ENCODE measurements at places on chromosomes 6 and 20.

DNA sequence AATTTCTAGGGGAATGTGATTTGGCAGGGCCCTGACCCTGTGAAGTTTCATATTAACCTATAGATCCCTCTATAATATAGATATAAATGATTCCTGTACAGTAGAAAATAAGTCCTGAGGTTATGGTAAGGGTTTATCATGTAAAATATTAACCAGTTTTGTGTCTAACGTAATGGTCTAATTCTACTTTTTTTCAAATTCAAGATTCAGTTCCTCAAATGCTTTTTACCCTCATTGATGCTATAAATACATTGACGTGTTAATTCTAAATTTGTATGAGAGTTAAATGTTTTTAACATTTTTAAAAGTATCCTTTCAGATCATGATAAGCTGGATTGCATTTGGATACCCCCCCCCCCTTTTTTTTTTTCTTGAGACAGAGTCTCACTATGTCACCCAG, 169.4 kb downstream of the MEI4 start:
- DNase-seq, result no peak

- no peak for DNase-seq
These were observed 2.0 kb downstream of the NCOA3 start for GRCh38 chr20:47503685-47504084.

DNA sequence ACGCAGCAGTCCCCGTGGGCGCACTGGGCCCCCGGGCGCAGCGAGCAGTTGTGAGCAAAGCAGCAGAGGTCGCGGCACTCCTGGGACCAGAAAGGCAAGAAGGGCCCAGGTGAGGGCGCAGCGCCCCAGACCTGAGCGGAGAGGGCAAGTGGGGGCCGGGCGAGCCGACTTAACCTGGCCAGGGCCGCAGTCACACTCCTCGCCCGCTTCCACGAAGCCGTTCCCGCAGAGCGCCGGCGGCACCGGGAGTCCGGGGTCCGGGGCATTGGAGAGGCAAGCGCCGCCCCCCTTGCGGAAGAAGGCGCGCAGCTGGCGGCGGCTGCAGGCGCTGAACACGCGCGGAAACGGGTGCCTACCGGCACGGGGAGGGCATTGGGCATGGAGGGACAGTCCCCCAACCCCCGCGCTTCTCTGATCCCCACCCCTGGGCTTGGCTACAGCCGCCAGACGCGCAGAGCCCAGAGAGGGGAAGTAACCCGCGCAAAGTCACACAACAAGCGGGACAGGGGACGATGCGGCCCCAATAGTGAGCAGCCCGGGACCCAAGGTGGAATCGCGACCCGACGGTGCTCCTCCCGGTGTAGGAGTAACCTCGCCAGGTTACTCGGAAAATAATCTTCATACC, 9.2 kb downstream of the ADAM33 start:
- DNase-seq, result peak; percentile 69

GRCh38 chr6:93886416-93886815, 467.1 kb upstream of the EPHA7 start:
- DNase-seq, result no peak

DNA sequence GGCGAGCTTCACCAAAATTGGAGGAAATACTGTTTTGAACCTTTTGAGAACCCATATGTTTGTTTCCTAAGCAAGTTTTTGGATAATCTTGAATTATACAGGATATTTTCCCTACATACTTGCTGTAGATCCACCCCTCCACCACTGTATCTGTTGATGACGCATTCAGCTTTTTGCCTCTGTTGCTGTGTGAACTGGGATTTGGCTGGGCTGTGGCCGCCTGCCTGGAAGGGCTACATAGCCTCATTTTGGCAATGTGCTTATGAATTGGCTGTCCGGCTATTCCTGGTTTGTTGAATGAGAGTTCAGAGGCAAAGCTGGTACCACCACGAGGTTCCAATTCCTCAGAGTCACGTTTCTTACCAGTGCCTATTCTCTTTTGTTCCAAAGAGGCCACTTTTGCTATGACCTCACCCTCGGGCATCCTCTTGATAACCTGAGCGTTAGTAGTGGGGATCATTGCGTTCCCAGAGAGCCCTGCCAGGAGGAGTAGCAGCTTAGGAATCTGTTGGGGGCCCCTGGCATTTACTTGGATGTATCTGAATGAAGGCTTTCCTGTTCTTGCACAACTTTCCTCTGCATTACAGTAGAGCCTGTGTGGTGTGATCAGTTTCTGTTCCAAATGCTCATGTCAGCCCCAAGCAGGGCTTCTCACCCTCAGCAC, 6.4 kb downstream of the FAM83D start:
- DNase-seq, result no peak

DNA sequence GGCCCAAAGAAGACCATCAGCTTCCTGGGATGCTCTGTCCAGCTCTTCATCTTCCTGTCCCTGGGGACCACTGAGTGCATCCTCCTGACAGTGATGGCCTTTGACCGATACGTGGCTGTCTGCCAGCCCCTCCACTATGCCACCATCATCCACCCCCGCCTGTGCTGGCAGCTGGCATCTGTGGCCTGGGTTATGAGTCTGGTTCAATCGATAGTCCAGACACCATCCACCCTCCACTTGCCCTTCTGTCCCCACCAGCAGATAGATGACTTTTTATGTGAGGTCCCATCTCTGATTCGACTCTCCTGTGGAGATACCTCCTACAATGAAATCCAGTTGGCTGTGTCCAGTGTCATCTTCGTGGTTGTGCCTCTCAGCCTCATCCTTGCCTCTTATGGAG, 5.1 kb downstream of the OR2H1 start:
- DNase-seq, result no peak

DNA sequence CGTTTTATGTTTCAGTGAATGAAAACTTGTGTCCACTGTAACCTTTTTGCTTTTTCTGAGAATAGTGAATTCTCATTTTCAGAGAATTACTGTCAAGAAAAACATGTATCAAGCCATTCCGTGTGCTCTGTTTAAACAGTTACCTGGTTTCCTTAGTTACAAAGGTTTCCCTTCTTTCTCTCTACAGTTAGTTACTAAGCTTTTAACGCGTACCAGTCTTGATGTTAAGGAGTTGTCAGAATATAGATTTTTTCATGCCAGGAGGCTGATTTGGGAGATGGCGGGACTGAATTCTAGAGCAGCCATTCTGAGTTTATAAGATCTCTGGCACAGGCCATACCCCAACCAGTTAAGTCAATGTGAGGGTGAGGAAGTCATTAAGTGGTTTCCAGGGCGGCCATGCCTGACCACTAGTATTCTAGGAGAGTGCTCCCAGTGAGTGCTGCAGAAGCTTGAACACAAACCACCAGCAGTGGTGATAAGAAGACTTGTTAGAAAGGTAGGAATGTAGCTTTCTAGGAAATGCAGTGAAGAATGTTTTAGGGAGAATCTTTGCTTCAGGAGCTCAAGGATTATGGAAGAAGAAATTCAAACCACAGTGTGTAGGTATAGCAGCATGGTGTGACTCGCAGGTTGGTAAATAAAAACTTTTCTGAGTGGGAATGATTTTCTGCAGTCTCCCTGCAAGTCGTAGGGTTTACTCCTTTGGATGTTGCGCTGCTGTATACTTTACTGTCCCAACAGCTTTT, 112.9 kb downstream of the JARID2 start:
- DNase-seq, result no peak

DNA sequence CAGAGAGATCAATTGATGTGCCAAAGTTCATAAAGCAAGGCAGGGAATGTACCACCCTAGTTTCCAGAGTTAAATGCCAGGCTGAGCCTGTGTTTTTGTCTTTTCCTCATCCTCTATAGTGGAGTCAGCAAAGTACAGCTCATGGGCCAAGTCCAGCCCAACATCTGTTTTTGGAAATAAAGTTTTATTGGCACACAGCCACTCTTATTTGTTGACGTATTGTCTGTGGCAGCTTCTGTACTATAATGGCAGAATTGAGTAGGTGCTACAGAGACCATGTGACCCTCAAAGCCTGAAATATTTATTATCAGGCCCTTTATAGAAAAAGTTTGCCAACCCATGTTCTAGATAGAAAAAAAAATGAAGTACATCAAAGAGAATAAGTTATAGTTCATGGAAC, 187.0 kb downstream of the TSHZ2 start:
- DNase-seq, result no peak

GRCh38 chr6:14451594-14452374, 334.2 kb downstream of the CD83 start:
- no peak for DNase-seq

DNA sequence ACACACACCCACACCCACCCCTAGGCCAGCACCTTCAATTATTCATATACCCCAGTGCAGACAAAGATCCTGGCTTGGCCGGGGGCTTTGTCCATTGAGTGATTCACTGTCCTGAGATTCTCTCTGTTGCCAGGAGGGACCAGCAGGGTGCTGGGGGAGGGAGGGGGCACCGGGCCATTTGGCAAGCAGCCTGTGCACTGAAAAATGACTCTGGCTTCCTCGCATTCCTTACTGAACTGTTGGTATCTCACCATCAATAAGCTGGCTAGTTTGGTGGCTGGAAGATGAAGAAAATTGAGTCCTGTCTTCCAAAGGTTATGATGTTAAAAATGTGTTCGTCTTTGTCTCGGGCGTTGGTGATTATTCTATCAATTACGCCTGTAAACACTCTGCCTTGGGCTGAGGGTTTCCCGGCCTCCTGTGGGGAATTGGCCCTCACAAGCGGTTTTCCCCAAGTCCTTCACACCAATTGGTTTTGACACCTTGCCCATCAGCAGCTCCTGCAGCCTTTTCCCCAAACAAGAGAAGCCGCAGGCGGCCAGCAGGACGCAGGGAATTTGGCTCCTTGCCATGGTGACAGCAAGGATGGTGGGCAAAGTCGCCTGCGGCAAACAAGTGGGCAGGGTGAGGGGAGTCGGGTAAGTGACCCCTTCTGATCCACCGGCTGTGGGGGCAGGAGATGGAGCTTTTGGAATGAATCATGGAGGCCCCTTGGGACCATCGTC, 4.9 kb downstream of the VSTM2L start:
- DNase-seq, result peak; percentile 86

DNA sequence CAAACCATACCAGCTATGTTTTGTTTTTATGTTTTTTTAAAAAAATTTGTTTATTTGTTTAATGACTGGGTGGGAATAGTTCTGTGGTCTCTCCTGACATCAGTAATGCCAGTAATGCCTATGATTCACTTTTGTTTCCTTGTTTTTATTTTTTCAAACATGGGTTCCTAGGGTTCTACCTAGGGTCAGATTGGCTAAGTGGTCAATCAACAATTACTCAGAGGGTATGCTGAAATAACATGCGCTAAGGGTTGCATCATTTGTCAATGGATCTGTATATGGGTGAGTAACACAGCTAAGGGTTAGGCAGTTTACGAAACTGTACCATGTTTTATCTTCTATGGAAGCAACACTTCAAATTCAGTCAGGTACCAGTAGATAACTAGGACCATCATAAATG, 583.8 kb upstream of the GJE1 start:
- DNase-seq, result no peak

DNA sequence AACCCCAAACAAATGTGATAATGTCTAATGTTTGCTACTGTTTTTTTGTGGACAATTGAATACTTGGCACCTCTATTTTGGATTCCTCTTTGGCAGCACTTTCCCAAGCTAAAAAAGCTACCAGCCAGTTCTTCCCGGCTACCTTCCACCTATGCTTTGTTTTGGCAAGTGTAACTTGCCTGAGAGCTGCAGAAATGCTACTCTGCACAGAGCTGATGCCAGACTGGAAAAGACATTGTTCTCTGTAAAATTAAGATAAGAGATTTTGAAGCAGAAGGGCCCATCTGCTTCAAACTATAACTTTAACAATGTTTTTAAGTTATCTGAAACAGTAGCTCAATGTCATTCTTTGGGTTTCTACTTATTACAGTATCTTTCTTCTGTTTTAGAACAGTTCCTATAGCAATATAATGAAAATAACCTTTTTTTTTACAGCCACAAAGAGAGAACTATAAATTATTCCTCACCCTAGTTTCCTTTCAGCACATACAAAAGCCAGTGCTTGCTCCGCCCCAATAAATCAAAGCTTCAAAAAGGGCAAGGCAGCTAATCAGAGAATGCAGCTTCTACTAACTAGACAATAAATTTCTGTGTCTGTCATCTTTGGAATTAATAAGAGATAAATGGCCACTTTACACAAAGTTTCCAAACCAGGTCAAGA, 183.1 kb downstream of the UBE3D start:
- DNase-seq, result no peak

Measured in H7 (cell line).